ENCODE measurements at places on chromosomes 12 and 14.
A peak's percentile ranks its signal among the peaks of the same experiment; 100 is the strongest.

DNA sequence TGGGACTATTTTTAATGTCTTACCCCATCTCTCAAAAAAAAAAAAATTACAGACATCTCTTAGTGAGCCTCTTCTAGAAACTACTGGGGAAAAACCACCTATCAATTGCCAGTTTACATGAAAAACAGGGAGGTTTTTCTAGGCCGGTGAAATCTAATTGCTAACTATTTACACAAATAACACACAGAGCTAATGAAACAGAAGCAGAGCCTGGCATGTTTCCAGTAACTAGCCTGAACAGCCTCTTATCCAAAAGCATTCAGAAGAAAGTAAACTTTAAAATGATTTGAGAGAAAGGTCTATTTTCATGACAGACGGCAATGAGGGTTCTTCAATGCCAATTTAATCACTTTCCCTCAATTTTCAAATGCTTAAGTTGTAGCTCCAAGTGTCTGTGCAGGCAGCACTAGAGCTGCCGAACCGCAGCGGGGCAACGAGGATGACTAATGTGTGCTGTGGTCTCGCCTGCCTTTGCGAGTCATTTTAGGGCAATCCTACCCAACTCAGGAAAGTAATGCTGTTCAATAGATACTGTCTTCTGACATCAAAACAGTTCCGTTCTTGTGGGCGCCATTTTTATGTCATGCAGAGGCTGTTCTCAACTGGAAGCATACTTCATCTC is 84.6 kb downstream of the SETD3 start:
- no peak for DNase-seq

GRCh38 chr12:27608890-27609289 is 84.9 kb downstream of the PPFIBP1 start:
- no peak for DNase-seq

GRCh38 chr14:89013098-89013504 is 188.7 kb downstream of the TTC8 start:
- DNase-seq: no peak

- DNase-seq: no peak
Observed at GRCh38 chr12:58293308-58293982, 352.1 kb downstream of the ATP23 start.

DNA sequence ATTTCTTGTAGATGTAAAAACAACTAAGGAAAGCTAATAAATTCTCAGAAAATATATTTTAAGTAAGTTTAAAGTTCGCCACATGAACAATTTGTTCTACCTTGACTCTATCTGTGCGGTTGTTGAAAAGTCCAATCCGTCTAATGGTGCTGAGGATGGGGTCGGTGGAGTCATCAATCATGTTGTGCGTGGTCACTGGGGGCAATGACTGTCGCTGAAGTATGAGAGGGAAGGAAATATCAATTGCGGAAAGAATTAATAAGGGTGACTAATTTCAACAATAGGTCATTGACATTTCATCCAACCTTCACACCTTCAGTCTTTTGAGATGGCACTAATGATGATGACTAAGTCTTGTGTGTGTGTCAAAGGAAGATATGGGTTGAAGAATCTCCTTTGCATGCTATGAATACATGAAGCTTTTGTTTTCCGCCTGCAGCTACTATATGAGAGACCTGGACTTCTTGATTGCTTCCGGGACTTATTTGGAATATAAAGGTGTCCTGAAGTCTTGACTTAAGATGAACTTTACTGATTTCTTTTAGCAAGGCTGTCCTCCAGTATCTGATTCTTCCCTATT is 32.1 kb downstream of the SPX start:
- DNase-seq: no peak

DNA sequence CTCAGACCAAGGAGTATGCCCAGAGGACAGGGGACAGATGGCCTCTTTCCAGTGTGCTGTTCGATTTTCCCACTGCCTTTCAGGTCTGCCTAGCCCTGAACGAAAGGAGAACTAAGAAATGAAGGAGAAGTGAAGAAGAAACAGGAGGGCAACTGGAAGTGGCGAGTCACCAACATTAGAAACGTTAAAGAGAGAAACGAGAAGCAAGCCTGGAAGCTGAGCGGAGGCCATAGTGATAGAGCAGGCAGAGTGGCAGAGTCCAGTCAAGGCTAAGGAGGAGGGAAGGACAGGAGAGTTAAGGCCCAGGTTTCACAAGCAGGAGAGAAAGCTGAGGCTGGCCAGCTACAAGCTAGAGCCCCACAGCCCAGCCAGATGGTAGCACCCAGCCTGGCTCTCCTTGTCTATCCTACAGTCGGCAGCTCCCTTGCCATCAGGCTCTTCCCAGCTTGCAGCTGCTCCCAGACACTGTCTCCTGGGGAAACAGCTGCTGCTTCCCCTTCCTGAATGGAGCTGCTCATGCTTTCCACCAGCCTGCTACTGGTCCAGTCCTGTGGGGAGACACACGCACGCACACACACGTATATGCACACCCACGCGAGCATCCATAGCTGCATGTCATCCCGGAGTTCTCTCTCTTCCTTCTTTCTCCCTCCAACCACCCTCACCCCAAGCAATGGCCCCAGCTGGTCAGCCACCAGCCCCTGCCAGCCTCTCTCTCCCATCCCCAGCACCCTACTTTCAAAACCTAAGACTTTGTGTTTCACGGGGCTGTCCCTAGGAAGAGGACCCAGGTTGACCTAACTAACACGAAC is 139.7 kb upstream of the CCND2 start:
- DNase-seq: no peak

GRCh38 chr12:72546106-72546505 is 273.9 kb downstream of the TRHDE start:
- no peak for DNase-seq

- DNase-seq: no peak
Observed at GRCh38 chr12:92192360-92192759, 46.7 kb upstream of the BTG1 start.

DNA sequence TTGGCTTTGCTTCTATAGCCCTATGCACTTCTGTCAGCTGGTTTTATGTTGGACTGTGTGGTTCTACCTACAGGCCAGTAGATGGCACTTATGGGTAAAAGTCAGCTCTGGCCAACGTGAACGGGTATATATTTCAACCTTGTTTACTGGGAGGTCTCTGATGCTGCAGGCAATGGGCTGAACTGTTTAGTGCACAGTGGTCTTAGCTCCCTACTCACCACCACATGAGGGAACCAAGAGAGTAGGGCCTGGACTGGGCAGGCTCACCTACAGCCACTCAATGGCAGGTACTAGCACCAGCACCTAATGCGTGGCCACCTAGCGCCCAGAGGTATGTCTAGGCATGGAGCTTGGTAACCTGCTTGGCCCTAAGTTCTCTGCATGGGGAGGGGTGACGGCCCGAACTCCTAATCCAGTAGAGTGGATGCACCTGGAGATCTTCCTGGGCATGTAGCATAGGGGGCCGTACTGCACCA is 481.8 kb downstream of the TMEM117 start:
- no peak for DNase-seq

GRCh38 chr12:127515941-127516340 is 751.0 kb upstream of the TMEM132C start:
- no peak for DNase-seq

- DNase-seq: no peak
Observed at GRCh38 chr12:104467346-104467837, 10.6 kb downstream of the CHST11 start.

DNA sequence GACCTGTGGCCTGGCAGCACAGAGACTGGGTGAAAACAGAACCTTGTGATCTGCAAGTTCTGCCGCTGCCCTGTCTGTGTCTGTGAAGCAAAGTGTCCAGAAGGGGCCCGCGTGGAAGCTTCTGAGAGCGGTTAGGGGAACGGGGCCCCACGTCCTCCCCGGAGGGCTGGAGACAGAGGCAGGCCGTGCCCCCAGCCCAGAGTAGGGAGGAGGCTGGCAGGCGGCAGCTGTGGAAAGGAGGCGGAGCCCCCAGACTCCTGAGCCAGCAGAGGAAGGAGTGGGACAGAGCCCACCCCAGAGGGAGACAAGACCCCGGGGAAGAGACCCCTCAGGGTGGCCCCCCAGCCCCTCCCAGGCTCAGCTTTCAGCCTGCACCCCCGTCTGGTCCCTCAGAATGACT is 49.0 kb downstream of the GALNT9 start:
- no peak for DNase-seq

DNA sequence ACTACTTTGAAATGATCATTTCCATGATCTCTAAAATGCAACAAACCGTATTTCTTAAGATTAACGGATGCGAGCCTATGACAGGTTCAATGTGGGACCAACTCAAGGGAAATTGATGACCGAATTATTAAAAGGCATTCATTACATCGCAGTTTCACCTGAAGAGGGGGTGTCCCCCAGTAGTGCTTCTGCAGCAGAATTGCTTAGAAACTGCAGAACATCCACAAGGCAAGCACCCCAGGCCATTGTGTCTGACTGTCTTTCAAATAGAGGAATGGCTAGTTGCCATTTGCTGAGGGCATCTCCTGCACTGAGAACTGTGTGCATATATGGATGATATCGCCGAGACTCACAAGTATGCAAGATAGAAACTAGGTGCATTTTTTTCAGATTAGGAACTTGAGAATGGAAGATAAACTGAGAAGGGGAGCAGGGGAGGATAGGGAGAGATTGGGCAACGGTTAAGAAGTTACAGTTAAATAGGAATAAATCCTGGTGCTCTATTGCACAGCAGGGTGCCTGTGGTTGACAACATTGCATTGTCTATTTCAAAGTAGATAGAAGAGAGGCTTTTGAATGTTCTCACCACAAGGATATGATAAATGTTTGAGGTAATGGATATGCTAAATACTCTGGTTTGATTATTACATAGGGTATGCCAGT is 234.3 kb upstream of the PLEKHG7 start:
- no peak for DNase-seq

DNA sequence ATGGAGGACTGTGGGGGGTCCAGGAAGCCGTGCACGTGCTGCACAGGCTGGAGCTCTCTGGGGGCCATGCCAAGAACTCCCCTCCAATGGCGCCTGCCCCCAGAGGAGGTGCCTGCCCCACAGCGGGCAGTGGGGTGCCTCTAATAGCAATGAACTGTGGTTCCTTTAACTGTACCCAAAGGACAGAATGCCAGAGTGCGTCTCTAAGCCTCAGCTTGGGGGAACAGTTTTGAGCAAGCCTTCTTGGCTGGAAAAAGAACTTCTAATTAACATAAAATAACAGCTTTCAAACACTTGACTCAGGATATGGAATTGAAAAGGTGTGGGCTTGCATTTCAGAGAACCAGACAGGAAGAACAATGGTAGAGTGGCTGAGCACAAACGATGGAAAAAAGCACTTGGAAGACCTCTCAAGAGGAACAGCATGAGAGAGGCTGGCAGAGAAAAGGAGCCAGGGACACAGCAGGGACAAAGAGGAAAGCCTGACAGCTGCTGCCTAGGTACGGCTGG is 195.6 kb downstream of the TTC7B start:
- DNase-seq: no peak

DNA sequence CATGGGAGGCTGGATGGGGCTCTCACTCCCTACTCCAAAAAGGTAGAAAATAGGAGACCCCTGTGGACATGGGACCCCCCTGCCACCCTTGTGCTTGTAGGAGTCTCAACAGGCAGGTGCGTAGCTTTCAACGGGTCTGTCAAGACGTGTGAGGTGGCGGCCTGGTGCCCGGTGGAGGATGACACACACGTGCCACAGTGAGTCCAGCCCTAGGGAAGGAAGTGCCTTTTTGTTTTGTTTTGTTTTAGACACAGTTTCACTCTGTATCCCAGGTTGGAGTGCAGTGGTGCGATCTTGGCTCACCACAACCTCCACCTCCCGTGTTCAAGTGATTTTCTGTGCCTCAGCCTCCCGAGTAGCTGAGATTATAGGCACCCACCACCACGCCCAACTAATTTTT is 12.9 kb downstream of the P2RX4 start:
- DNase-seq: no peak

GRCh38 chr12:26696048-26696612 is 136.9 kb downstream of the ITPR2 start:
- DNase-seq: no peak

- no peak for DNase-seq
Observed at GRCh38 chr12:1319212-1319611, 275.2 kb downstream of the FBXL14 start.

DNA sequence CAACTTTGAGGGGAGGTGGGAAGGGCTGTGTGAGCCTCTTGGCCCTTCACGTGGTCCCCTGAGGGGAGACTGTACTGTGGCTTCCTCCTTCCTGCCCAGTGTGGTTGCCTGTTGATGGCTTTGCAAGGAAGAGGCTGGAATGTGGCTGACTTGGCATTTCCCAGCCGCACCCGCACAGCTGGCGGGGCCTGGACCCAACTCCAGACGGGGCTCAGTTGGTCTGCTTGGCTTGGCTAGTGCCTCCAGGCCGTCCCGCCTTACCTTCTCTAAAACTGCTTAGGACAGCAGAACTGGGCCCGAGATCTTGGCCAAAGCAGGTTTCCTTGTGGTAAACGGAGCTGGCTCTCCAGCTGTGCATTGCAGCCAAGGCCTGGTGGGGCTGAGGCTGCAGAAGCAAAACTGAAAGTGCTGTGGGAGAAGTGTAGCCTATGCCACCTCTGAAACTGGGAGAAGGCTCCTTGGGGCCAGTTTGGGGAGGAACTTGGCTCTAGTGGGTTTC is 139.5 kb downstream of the SMOC1 start:
- DNase-seq: no peak

DNA sequence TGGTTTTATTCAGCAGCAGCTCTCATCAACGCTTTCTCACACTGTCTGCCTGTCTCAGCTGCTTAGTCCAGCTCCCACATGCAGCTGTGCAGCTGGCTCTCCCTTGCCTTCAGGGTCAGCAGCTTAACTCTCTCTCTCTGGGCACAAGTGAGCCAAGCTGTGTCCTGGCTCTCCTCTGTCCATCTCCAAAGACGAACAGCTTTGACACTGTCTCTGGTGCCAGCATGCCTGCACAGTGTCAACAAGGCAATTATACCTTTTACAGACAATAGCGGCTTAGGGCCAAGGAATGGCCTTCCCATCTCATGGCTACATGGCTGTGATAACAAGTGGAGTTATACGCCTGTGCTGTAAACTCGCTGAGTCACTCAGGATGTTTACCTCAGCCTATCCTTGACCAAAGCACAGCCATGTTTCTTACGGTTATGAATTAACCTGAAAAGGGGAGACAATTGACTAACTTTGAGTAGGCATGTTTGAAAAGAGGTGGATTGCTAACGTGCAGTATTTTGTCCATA is 38.4 kb upstream of the MANSC4 start:
- no peak for DNase-seq

DNA sequence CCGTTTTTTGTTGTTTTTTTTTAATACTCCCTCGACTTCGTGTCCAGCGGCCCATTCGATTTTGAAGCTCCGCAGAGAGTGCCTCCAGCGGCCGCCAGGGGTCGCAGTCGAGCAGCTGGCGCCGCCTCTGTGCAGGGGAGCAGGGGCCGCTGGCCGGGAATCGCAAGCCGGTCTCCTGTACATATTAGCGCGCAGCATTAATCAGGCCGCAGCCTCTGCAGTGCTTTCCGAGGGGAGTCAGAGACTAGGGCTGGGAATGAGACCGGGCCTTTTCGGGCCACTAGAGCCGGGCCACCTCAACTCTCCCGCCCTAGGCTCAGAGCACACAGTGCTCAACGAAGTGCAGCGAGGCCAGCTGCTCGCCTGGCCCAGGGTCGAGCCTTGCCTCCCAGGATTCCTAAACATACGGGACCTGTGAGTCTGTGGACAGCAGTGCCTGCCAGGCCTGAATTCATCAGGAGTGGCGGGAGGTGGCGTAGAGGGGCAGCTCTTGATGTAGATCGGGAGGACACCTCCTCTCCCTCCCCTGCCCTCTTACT is 81.8 kb downstream of the EMP1 start:
- DNase-seq: peak; percentile 17
